ENCODE measurements at places on chromosomes 2 and 18.
A peak's percentile ranks its signal among the peaks of the same experiment; 100 is the strongest.

- DNase-seq: no peak
These were observed 14.0 kb downstream of the TWIST2 start for GRCh38 chr2:238861766-238862315.

DNA sequence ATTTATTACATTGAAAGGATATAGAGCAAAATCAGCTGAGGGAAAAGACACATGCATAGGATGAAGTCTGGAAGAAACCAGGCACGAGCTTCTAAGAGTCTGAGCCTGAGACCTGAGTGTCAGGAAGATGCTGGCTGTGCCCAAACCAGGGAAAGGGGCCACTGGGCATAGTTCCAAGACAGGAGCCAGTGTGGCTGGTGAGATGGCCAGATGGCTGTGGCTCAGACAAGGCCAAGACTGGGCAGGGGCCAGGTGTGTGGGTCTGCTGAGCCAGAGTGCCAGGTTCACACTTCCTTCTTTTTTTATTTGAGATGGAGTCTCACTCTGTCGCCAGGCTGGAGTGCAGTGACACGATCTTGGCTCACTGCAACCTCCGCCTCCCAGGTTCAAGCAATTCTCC lies 95.5 kb upstream of the ATG16L1 start:
- no peak for DNase-seq

- DNase-seq: no peak
These were observed 598 bp upstream of the CEP68 start for GRCh38 chr2:65055422-65056214.

- DNase-seq: no peak
These were observed 60.4 kb downstream of the BIN1 start for GRCh38 chr2:127046579-127046978.

DNA sequence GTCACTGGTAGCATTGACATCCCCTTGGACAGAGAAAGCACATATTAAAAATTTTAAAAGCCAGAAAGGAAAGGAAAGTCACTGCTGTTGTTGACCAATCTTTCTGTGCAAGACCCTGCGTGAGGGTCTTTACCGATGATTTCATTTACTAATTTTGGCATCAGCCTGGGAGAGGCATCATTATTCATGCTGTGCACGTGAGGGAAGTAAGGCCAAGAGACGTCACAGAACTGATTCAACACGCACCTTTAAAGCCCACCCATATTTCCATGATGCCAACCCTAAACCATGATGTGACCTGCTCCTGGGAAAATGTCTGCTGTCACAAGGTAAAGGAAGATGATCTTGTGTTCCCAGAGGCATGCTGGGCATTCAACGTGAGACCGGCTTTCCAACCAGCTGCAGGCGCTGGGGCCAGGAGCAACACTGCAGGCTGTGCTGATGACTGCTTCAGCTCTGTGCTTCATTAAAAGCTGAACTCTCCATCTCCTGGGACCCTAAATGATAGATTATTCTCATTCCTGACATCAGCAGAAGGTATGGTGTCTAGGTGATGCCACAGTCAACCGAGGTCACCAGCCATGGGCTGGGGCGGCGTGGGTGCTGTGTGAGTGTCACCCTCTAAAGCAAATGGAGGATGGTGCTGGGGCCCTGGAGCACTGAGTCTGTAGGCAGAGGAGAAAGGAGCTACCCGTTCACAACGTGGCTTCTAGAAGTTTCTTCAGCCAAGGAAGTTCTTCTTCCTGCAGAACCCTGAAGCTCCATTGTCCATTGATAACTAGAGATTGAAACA lies 53.9 kb downstream of the TMEM18 start:
- no peak for DNase-seq

DNA sequence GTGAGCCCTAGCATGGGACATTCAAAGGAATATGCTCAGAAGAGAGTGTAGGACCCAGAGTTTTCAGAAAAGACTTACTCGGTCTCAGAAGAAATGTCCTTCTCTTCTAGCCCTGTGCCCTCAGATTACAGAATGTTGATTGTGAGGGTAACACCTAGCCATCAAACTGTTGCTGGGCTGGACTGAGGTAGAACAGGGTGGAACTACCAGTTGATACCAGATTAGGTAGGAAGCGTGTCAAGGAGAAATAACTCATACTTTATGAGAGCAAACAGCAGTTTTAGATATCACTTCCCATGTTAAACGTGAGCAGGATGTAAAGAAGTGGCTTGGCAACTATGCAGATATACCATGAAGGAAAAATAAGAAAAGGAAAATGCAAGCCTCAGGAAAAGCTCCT lies 22.8 kb downstream of the PLEKHB2 start:
- no peak for DNase-seq

GRCh38 chr2:203913947-203914346 lies 22.6 kb upstream of the ICOS start:
- DNase-seq: no peak

GRCh38 chr18:49907346-49907929 lies 94.1 kb upstream of the ACAA2 start:
- DNase-seq: no peak

- no peak for DNase-seq
These were observed 144.6 kb downstream of the SH3BP4 start for GRCh38 chr2:235096447-235096846.

DNA sequence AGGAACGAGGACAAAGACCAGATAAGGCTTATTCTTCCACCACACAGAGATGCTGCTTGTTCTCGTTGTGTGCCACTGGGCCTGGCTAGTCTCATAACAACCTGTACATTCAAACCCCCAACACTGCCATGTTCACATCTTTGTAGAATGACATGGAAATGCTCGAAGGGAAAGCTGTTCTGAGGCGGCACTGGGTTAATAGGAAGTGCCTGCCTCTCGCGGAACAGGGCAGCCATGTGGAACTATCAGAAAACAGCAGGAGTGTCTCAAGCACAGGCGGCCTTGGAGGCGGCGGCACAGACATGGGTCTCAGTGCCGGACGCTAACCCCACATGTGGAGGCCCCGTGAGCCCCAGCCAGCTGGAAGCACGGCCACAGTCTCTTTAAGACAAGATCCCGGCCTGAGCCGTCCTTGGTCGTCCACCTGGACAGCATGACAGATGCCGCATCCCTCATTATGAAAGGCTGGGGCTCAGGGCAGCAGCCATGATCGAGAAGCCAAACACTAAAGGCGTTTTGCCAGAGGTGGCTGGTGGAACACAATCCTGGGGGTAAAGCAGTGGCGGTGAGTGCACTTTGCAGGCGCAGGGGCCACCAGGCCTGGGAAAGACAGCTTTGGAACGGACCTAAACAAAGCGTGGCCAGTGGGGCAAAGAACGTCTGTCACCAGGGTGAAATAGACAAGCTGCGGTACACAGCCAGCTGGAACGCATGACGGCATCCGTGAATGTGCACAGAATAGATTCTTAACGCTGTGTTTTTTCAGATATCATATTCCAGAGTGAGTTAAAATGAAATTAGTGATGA lies 161.0 kb downstream of the HDAC4 start:
- DNase-seq: no peak

- no peak for DNase-seq
These were observed 30.7 kb downstream of the TRAK2 start for GRCh38 chr2:201420442-201421113.

- no peak for DNase-seq
These were observed 65.1 kb downstream of the CERS6 start for GRCh38 chr2:168521053-168521741.

DNA sequence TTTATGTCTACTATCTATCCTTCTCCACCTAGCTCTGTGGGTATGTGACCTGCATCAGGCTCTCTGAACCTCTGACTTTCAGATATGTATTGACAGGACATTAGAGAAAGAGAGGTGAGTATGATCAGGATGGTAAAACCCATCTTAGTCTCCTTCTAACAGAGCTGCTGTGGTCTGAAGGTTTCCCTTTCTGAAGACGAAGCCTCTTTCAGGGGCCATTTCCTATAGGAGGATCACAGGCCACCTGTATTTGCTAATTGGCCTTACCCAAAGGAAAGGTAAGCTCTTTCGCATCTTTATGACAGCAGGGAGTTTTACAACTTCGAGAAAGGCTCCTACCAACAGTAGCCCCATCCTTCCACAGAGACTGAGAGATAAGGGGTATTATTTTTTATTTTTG lies 442.9 kb downstream of the KCNJ3 start:
- no peak for DNase-seq

GRCh38 chr2:134718023-134718816 lies 580 bp downstream of the TMEM163 start:
- DNase-seq: no peak

DNA sequence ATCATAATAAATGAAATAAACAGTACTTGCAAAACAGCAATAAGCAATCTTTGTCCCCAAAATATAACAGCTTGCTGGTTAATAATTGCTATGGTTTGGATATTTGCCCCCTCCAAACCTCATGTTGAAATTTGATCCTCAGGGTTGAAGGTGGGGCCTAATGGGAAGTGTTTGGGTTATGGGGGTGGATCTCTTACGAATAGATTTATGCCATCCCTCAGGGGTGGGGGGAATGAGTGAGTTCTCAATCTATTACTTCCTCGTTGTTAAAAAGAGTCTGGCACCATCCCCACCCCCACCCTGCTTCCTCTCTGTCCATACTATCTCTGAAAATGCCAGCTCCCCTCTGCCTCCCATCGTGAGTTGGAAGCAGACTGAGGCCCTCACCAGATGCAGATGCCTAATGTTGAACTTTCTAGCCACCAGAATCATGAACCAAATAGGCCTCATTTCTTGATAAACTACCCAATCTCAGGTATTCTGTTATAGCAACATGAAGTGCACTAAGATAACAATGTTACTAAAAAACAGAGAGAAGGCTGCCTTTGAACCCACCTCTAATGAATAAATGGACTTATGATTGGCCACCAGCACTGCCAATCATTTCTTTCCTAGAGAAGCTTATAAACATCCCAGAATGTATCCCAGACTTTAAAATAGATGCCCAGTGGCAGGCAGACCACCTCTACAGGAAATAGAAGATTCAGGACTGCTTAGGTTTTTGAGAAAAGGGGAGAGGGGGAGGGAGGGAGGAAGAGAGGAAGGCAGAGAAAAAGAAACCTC lies 90.1 kb downstream of the ALPK2 start:
- DNase-seq: no peak

DNA sequence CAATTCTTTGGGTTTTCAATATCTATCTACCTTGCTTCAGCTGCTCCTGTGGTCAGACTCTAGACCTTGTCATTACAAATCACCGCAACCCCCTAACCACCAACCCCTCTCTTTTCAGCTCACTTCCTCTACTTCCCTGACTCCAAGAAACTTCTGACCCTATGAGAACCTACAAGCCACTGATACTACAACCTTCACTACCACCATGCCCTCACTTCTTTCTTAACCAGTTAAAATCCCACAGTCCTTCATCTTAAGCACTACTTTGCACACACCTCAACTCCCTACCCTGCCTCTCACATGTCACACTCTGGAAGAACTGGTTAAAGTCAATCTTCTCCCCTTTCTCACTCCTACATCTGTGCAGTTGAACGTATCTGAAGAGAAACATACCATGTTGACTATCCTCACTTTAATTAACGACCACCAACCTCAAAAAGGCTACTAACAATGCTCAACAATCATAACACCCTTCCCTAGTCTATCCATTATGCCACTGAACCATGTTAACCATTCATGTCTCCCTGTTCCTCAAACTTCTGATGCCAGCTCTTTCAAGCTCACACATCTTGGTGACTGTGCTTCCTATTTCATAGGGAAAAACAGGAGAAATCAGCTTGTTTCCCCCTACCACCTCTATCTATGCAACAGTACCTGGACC lies 12.6 kb downstream of the EIF2AK3 start:
- DNase-seq: no peak

- peak; percentile 61 for DNase-seq
These were observed 34.5 kb downstream of the PSMG2 start for GRCh38 chr18:12737243-12737902.

DNA sequence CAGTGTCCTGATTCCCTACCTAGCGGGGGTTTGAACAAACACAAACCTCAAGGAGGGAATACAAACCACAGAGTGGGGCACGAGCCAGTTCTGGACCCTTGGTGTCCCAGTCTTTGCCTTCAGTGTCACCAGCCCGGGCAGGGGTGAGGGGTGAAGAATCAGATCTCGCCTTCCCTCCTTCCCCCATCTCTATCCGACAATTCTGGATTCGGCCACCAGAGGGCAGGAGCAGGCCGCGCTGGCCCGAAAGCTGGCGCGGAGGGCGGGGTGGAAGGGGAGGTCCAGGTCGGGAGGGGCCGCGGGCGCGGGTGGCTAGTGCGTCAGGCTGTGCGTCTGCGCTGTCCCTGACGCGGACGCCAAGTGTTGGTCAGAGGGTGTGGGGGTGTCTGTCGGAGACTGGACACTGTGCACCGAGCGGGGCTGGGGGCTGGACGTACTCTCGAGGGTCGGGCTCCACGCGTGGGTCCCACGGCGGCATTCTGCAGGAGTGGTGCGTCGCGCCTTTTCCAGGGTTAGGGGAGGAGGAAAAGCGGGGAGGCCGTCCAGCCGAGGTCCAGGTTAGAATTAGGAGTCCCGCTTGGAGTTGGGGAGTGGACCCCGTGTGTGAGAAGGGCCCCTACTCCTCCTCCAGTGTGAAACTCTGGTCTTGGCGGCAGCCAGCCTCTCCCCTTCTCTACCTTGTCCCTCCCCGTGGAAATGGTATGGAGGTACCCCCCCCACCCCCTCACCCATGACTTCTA lies 2.9 kb upstream of the CRYBA2 start:
- DNase-seq: peak; percentile 50

- no peak for DNase-seq
These were observed 8.6 kb downstream of the OXER1 start for GRCh38 chr2:42755191-42755880.

GRCh38 chr18:79753391-79753851 lies 44.3 kb upstream of the KCNG2 start:
- DNase-seq: no peak

DNA sequence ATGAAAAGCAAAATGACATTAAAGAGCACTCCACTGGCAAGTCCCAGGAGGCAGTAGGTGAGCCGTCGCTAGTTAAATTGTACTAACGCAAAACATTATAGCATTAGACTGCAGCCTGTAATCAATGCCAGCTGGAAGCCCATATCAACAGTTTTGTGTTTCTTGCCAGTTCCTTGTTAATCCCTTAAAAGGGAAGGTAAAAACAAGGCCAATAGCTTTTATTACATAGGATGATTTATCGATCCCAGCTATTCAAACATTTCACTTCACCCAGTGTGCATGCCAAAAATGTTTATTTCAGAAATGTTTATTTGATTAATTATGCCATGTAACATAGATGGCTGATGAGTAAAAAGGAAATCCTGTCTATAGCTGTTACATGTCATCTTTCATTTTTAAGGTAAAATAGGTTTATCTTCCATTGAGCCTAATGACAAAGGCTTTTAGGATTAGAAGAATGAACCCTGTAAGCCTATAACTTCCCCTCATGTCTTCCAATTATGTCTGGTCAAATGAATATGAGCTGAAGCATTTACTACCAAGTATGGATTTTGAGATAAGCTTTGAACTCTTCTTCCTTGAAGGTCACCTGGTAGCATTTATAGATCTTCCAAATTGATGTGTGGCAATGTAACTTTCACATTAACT lies 591.2 kb downstream of the RNF144A start:
- no peak for DNase-seq

DNA sequence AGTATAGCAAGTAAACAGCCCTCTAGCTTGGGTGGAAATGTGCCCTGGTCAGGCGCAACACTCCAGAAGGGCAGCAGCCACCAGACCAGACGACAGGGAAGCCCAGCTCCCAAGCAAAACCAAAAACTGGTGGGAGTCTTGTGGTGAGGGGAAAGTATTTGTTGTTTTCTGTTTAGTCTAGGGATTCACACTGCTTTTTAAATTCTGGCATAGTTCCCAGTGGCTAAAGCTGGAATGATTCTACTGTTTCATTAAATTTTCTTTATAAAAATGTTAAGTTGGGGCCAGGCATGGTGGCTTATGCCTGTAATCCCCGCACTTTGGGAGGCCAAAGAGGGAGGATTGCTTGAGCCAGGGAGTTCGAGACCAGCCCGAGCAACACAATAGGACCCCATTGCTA lies 38.5 kb downstream of the MERTK start:
- no peak for DNase-seq

GRCh38 chr2:158004126-158004764 lies 97.4 kb upstream of the UPP2 start:
- no peak for DNase-seq

Data from Jurkat, Clone E6-1 (cell line).